ENCODE measurements at places on chromosomes 2 and 18.

DNA sequence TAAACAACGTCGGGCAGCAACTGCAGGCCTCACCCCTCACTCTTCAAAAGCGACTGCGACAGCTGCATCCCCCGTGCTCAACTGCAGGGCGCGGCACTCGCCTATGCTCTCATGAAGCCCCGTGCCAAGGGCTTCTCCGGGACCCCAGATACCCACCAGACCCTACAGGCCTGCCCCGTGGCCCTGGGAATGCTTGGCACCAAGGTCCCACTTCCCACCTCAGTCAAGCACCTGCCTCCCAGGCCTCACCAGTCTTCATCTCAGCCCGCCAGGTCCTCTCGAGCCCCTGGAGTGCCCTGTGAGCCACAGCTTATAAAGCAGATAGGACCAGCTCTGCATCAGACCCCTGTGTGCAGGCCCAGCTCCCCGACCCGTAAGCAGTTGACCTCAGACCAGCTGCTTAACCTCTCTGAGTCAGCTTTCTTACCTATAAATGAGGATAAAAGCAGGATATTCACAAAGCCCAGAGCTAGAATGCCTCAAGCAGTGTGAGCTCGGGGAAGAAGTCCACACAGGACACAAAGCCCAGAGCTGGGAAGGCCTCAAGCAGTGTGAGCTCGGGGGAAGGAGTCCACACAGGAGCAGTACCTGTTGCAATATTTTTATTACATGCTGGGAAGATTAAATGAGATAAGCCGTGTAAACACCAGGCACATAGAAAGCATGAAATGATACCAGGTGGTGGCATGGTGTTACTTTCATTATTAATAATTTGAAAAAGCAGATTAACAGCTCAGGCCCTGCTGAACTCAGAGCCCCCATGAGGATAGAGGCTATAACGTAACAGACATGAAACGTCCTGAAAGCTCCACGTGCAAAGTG, 96.9 kb downstream of the HDAC4 start:
- no peak for DNase-seq

- DNase-seq = no peak
These were observed 128.0 kb downstream of the ABCA12 start for GRCh38 chr2:215010390-215010789.

- DNase-seq = no peak
These were observed 20.2 kb upstream of the POLE4 start for GRCh38 chr2:74938264-74938663.

DNA sequence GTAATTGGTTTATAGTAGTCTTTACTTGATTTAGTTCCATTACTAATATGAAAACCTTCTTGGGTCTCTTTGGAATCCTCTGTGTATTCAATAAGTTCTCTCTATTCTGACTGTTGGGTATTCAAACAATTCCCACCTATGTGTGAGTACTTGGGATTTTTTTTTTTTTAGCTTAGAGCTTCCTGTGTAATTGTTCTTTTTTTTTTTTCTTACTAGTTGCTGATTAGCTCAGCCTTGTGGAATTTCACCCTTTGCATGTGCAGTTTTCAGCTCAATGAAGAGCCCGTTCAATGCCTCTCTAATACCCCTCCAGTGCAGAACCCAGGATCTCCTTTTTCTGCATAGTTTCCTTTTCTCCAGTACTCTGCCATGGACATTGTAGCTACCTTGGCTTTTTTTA, 339.1 kb upstream of the GALNT5 start:
- no peak for DNase-seq

- DNase-seq = no peak
These were observed 4.7 kb upstream of the SLC20A1 start for GRCh38 chr2:112640800-112641675.

DNA sequence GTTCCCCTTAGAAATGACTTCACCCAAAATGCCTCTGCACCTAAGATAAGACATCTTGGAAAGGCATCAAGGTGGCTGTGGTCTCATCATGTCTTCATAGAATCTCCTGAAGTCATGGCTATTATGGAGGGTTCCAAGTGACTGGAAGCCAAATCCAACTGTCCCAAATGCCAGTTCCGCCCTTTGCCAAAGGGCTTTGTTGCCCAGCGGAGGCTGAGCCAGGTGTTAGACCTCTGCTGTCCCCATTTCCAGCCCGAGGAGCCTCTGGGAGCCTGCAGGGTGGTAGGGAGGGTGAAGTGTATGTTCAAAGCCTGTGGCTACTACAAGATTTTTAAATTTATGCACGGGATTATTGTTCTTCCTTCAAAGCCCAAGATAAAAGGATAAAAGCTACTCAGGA, 25.7 kb downstream of the RHOB start:
- no peak for DNase-seq

DNA sequence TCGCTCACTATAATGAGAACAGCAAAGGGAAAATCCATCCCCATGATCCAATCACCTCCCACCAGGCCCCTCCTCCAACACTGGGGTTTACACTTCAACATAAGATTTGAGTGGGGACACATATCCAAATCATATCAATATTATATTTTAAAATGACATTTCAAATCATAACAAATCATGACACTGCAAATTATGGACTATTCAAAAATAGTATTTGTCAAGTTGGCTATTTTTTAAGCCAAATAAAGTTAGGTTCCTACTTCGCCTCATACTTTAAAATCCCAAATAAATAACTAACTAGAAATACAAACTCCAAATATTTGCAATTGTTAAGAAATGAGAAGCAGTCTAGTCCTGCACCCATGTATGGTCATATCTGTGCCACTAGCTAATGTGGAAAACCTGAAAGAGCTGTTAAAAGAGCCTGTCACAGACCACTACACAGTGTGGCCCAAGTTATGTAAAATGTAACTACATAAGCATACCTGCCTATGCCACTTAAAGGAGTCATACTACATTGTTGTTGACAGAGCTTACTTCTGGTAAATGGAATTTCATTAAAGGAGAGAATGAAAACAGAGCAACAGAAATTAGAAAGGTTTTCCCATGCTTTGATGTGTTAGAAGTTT, 334.7 kb upstream of the GULP1 start:
- DNase-seq = no peak

- DNase-seq = no peak
These were observed 459.9 kb downstream of the PIK3C3 start for GRCh38 chr18:42414756-42415454.

GRCh38 chr2:72149556-72150156, 2.0 kb upstream of the CYP26B1 start:
- DNase-seq = no peak

GRCh38 chr18:57243624-57244179, 96.8 kb downstream of the BOD1L2 start:
- no peak for DNase-seq

- no peak for DNase-seq
These were observed 356.0 kb downstream of the PTPRM start for GRCh38 chr18:7923105-7923504.

DNA sequence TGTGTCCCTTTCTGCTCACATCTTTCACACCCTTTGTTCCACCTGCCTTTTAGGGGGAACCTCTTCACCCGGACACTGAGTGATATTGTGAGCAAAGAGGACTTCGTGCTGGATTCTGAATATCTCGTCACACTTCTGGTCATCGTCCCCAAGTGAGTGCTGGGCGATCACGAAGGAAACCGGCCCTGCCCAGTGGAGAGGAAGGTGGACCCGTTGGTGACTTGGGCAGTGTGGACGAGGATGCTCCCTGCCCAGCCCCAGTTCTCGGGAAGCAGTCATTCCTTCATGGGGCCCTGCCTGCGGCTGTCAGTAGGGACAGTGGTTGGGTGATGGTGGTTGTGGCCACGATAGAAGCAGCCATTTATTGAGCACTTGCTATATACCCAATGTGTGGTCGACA, 40.8 kb downstream of the PDIA6 start:
- no peak for DNase-seq

- no peak for DNase-seq
These were observed 340.0 kb upstream of the MEX3C start for GRCh38 chr18:51537487-51537886.

- DNase-seq = no peak
These were observed 39.1 kb upstream of the HS6ST1 start for GRCh38 chr2:128357506-128358370.

GRCh38 chr2:158567208-158567607, 110.5 kb downstream of the PKP4 start:
- DNase-seq = no peak

GRCh38 chr2:62163106-62163831, 32.6 kb upstream of the B3GNT2 start:
- no peak for DNase-seq

GRCh38 chr2:3754280-3754679, 50.9 kb downstream of the DCDC2C start:
- no peak for DNase-seq

- no peak for DNase-seq
These were observed 109.8 kb downstream of the FARSB start for GRCh38 chr2:222545823-222546795.

DNA sequence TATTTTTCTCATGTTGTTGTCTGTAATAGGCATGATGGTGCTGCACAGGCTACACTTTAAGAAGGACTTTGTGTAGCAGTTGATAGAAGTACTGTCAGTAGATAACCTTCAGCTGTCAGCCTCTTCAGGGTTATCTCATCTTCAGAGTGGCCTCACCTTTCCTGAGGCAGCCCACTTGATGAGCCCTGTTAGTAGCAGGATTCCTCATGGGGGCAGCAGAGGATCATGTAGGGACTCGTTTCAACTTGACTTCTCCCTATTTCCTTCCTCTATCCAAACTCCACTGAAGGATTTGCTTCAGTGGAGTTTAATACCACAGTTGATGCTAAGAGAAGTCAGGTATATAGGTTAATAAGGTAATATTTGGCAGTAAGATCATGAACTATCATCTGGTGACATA, 530.3 kb upstream of the FSIP2 start:
- no peak for DNase-seq

DNA sequence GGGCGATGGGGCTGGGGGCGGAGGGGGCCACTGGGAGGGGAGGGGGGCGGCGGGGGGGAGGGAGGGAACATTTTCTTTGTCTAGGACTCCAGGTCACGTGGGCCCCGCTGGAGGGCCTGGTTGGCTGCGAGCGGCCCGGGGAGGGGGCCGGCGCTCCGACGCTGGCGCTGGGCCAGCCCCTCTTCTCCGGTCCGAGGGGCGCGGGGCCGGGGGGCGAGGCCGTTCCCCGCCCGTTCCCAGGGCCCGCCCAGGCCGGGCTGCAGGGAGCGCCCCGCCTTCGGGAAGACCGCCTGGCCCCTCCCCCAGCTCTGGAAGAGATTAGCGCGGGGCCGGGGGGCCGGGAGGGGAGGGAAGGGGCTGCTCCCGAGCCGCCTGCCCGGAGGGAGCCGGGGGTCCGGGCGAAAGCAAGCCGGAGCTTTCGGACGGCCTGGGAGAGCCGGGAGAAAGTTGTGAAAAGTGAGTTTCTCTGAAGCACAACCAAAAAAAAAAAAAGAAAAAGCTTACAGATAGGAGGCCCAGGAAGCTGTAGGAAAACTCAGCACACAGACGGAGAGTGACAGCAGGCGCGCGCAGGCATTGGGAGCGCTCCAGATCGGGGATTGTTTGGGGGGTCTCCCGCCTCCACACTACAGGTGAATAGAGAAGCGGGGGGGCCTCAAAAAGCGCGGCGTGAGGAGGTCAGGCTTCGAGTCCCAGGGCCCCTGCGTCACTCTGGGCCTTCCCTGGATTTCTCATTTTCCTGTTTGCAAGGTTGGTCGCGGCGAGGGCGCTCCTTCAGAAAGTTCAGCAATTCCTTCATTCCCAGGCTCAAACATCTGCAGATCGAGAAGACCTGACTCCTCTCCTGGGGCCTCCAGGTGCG, 84.1 kb upstream of the POMC start:
- peak; percentile 91 for DNase-seq

GRCh38 chr2:222430681-222431080, 6.3 kb downstream of the SGPP2 start:
- DNase-seq = no peak

- no peak for DNase-seq
These were observed 204 bp downstream of the FAM110C start for GRCh38 chr2:46131-46470.

GRCh38 chr2:156896294-156896693, 361.2 kb upstream of the GALNT5 start:
- no peak for DNase-seq

DNA sequence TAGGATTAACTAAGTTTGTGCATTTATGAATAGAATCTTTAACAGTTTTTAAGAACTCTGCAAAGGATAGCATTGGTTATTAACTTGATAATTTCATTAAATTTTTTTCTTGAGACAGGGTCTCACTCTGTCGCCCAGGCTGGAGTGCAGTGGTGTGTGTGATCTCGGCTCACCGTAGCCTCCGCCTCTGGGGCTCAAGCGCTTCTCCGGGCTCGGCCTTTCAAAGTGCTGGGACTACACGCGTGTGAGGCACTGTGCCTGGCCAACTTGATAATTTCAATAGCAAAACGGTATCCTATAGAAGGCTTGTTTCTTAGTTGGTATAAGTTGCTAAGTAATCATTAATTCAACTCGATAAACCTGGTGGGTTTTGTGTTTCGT, 38.0 kb downstream of the ADNP2 start:
- no peak for DNase-seq

DNA sequence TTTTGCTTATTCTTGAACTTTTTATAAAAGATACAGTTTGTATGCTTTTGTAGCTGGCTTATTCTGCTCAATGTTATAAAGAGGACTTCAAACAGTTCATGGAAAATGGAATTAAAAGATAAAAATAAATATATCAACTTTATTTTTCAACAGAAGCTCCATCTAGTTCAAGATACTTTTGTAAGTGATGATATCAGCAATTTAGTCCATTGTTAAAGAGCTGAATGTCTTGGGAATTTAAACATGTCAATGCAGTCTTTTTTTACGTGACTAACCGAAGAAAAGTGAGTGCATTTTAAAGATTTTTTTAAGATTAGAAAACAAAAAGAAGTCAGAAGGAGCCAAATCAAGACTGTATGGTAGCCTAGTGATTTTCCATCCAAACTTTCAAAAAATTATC, 85.4 kb upstream of the CHST9 start:
- no peak for DNase-seq

- DNase-seq = no peak
These were observed 424.0 kb downstream of the RND3 start for GRCh38 chr2:150063432-150063889.

DNA sequence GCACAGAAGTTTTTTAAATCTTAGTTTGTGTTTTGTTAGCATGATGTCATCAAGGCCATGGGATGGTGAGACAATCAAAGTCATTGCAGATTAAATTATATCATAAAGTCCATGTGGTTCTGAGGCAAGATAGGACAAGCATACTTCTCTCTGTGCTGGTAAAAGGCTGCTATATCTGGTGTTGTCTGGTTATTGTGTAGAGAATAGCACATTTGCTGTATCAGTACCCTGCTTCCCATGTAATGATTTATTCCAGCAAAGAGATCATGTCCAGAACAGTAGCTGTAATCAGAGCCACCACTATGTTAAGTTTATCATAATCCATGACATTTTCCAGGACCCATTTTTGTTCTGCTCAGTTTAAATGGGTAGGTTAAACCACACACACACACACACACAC, 123.0 kb downstream of the TTC27 start:
- no peak for DNase-seq

DNA sequence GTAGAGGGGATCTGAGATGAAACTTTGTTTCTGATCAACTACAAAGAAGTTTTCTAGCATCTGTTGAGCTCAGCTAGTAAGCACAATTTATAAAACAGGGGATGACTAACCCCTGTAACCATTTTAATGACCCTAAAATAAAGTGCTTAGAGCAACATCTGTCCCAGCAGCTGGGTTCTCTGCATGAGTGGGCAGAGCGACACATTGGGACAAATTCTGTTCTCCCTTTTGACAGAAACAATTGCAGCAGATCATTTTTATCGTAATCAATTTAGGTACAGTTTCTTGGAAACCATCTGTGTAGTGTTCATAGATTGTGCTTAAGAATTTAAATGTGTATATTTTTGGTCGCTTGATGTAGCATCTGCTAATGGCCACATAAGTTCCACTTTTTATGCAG, 678.0 kb downstream of the RNF144A start:
- DNase-seq = no peak
